ENCODE measurements at places on chromosomes 4 and X. TPM values are rescaled to one million over a fixed set of nuclear protein-coding genes. Genes with fewer than 3 reads are reported as not detected.

DNA sequence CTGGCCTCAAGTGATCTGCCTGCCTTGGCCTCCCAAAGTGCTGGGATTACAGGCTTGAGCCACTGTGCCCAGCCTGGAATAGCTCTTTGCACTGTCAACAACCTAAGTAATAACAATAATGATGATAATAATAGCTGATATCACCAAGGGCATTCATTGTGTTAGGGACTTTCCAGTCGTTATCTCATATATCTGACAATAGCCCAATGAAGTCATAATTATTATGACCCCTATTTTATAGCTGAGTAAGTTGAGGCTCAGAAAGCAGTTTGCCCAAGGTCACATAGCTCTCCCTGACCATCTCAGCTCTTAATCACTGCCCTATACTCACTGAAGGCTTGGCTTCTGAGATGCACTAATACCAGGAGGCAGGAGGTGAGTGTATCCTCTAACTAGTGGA lies 18.7 kb upstream of the MAP7D3 start:
- DNase-seq, result no peak
- H3K4me3 ChIP-seq, result no peak overlapping the region
- H3K4me1 ChIP-seq, result no peaks in the 10 kb centered on the region
- no peak overlapping the region for H3K27ac ChIP-seq
- H3K36me3 ChIP-seq, result no peaks in the 10 kb centered on the region

- no peak overlapping the region for H3K4me3 ChIP-seq
- no peak overlapping the region for H3K27ac ChIP-seq
- H3K4me1 ChIP-seq, result no peaks in the 10 kb centered on the region
Observed at GRCh38 chrX:125681507-125681906, 361.8 kb downstream of the TEX13C start.

GRCh38 chr4:16677001-16677944 lies 221.2 kb downstream of the LDB2 start:
- H3K36me3 ChIP-seq, result no peaks in the 10 kb centered on the region
- H3K27me3 ChIP-seq, result no peaks in the 10 kb centered on the region
- no peaks in the 10 kb centered on the region for H3K4me1 ChIP-seq
- H3K4me3 ChIP-seq, result no peak overlapping the region
- peak; percentile 40 for DNase-seq

DNA sequence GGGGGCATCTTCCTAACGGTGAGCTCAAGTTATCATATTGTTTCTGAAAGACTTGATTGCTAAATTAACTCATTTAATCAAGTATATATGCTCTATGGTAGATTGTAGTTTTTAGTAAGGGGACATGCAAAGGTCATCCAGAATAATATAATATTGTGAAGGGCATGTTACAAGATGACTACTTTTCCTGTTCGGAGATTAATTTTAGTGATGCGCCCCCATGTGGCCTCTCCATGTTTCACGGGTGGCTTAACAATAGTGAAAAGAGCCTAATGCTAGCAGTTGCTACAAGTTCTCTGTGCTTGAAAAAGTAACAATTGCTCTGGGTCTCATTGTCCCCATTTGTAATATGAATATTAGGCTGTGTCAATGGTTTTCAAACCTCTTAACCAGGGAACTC lies 12.2 kb downstream of the SMPX start:
- no peak for DNase-seq
- no peaks in the 10 kb centered on the region for H3K27me3 ChIP-seq
- no peaks in the 10 kb centered on the region for H3K36me3 ChIP-seq
- no peaks in the 10 kb centered on the region for H3K4me1 ChIP-seq
- no peak overlapping the region for H3K4me3 ChIP-seq
- H3K27ac ChIP-seq, result no peak overlapping the region

DNA sequence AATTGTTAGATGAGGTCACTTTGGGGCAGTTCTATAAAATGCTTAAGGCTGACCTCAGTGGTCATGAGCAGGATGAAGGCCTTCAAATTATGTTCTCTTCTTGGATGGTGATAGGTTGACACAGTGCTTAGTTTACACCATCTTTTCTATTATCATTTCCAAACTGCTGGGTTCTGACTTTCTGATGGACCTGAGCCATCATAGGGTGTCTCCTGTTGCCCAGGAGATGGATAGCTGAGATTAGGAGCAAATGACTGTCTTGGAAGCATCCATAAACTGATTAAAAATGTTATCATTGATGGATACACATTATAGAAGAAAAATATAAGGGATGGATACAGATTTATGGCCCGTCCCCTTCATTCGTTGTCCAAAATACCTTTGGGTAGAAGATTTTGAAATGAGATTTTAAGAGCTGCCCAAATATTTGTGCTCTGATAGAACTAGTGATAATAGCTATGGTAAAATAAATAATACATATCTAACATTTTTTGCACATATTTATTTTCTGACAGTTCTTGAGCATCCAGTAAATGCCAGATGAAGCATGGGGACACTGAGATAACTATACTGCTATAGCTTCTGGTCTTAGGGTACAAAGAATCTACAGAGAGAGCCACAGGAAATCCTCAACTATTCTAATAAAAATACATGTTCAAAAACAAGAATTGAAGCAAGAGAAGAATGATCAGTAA lies 839.4 kb upstream of the LCORL start:
- no peak for DNase-seq
- H3K4me1 ChIP-seq, result no peaks in the 10 kb centered on the region
- no peak overlapping the region for H3K4me3 ChIP-seq
- no peaks in the 10 kb centered on the region for H3K27me3 ChIP-seq
- no peak overlapping the region for H3K27ac ChIP-seq

DNA sequence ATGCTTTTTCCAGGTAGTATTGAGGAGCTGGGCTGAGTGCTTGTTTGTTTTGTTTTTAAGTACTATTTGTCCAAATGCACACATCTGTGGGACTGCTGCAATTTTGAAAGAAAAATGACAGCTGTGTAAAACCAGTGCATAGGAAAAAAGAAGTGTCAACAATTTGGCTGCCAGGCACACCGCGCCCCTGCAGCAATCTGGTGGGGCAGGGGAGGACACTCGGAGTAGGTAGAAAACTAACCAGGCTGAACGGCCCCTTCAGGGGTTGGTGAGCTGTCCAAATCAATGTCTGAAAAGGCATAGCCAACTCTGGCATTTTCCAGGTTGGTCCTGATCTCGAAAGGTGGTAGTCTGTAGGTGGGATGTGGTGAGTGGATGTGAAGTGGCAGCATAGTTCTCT lies 1.1 kb downstream of the LDOC1 start:
- no peaks in the 10 kb centered on the region for H3K36me3 ChIP-seq
- no peak overlapping the region for H3K27ac ChIP-seq
- H3K4me1 ChIP-seq, result no peaks in the 10 kb centered on the region
- DNase-seq, result no peak
- H3K4me3 ChIP-seq, result peak overlapping the region; percentile 71

DNA sequence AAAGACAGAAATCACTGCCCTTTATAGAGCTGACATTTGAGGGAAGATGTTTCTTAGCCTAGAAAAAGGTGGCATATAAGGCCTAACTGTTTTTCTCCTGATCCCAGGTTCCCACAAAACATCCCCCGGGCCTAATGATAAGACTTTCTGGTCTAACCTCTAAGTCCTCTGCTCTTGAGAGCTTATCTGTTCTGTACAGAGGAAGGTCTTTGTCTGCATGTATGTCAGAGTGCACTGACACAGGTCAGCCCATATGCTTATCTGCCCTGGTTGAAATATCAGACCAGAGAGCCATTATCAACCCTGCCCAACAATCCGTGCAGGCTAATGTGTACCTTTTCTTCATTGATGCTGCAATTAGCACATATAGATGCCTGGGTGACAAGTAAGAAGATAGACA lies 76.2 kb downstream of the ARHGEF9 start:
- H3K36me3 ChIP-seq, result no peaks in the 10 kb centered on the region
- no peak overlapping the region for H3K4me3 ChIP-seq
- no peaks in the 10 kb centered on the region for H3K4me1 ChIP-seq
- no peaks in the 10 kb centered on the region for H3K27me3 ChIP-seq
- DNase-seq, result no peak

DNA sequence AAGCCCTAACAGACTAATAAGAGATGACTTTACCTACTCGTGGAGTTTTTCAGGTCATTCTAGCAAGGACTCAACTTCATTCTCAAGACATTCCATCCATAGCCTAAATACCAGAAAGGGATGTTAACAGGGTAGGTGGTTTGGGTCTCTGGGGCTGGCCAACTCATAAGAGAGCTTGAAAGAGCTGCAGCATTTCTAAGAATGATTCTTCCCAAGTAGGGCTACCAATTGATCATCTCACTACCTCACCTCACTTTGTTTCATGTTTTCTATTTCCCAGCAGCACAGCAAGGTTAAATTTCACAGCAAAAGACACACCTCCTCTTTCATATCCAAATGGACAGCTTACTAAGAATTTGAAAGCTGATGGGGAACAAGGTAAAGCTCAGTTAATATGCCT lies 614.8 kb upstream of the DIPK2B start:
- no peak overlapping the region for H3K4me3 ChIP-seq
- H3K27ac ChIP-seq, result no peak overlapping the region
- no peaks in the 10 kb centered on the region for H3K27me3 ChIP-seq
- DNase-seq, result peak; percentile 50

DNA sequence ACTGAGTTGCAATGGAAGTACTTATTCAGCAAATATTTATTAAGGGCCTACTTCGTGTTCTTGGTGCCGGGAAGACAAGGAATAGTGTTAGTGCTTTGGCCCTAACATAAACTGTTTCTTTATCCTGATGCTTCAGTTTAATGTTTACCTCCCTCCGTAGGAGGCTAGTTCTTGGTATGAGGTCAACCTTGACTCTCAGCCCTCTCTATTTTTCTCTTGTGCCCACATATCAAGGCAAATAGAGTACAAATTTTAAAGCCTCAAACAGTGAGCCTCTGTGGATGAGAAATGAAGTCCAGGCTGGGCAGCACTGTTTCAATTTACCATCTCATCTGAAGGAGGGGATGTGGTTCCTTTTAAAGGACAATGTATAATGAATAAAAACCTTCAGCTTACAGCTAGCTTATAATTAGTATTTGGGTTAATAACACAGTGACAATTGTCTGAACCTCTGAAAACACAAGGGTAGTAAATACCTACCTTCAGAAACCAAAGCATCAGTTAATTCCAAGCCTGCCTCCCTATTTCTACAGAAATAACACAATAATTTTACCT lies 68.5 kb downstream of the SH3RF1 start:
- H3K36me3 ChIP-seq, result no peaks in the 10 kb centered on the region
- H3K27ac ChIP-seq, result peak overlapping the region; percentile 68
- H3K27me3 ChIP-seq, result no peaks in the 10 kb centered on the region
- H3K4me3 ChIP-seq, result no peak overlapping the region
- DNase-seq, result no peak

DNA sequence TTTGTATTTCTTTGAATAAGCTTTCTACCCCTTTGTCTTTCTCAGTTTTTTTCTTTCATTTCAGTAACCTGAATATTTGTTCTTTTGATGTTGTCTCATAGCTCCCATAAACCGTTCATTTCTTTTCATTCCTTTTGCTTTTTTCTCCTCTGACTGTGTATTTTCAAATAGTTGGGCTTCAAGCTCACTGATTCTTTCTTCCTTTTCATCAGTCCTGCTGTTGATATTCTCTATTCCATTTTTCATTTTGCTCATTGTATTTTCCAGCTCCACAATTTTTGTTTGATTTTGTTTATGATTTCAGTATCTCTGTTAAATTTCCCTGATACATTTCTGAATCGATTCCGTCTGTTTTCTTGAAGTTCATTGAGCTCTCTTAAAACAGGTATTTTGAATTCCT lies 129.6 kb upstream of the NUDT6 start:
- H3K36me3 ChIP-seq, result no peaks in the 10 kb centered on the region
- H3K4me3 ChIP-seq, result no peak overlapping the region
- H3K4me1 ChIP-seq, result no peaks in the 10 kb centered on the region
- DNase-seq, result no peak
- H3K27me3 ChIP-seq, result no peaks in the 10 kb centered on the region

DNA sequence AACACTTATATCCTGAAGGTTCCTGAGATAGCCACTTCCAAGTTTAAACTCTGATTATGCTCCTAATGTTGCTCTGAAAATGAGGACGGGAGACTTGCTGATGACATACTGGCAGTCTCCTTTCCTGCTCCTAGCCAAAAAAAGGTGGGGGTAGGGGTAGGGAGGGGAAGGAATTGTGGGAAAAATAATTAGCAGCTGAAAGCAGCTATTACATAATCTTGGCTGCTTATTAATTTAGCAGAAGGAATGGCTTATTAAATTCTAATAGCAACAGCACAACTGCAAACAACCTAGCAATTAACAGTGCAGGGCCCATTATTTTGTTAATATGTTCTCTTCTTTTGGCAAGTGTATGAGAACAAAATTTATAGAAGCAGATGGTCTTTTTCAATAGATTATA lies 2.0 kb upstream of the AP1S2 start:
- H3K36me3 ChIP-seq, result no peaks in the 10 kb centered on the region
- no peak overlapping the region for H3K4me3 ChIP-seq
- no peaks in the 10 kb centered on the region for H3K4me1 ChIP-seq
- H3K27ac ChIP-seq, result no peak overlapping the region
- H3K27me3 ChIP-seq, result peaks cover 4% of the 10 kb centered on the region

GRCh38 chr4:14399848-14400247 lies 602.4 kb upstream of the CPEB2 start:
- H3K4me1 ChIP-seq, result no peaks in the 10 kb centered on the region
- H3K36me3 ChIP-seq, result no peaks in the 10 kb centered on the region
- no peak overlapping the region for H3K27ac ChIP-seq
- no peaks in the 10 kb centered on the region for H3K27me3 ChIP-seq

- H3K4me1 ChIP-seq, result no peaks in the 10 kb centered on the region
- H3K27me3 ChIP-seq, result no peaks in the 10 kb centered on the region
- H3K36me3 ChIP-seq, result no peaks in the 10 kb centered on the region
- H3K4me3 ChIP-seq, result peak overlapping the region; percentile 52
- peak overlapping the region; percentile 96 for H3K27ac ChIP-seq
Observed at GRCh38 chrX:43655151-43656004, 721 bp upstream of the MAOA start.

- H3K36me3 ChIP-seq, result no peaks in the 10 kb centered on the region
- no peak overlapping the region for H3K4me3 ChIP-seq
- DNase-seq, result peak; percentile 64
- no peaks in the 10 kb centered on the region for H3K4me1 ChIP-seq
Observed at GRCh38 chr4:102299354-102300107, 45.8 kb downstream of the SLC39A8 start.

GRCh38 chrX:99353412-99353811 lies 1056.7 kb downstream of the PCDH19 start:
- DNase-seq, result no peak
- H3K4me3 ChIP-seq, result no peak overlapping the region
- no peaks in the 10 kb centered on the region for H3K36me3 ChIP-seq

DNA sequence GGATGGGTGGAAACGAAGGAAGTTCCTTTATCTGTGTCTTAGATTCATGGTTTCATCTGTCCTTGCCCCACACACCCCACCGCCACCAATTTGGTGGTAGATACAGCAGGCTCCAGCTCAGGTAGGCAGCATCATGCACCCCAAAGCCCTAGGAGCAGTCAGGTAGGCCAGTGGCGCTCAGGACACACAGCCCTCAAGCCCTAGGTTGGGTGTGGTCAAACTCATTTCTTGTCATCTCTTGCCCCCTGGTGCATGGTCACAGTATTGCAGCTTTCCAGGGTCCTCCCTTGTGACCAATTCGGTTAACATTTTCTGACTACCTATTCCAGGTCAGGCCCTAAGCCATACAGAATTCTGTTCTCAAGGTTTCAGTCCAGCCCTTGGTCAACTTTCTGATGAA lies 14.5 kb upstream of the PRRG3 start:
- H3K27me3 ChIP-seq, result no peaks in the 10 kb centered on the region
- no peaks in the 10 kb centered on the region for H3K36me3 ChIP-seq
- H3K4me1 ChIP-seq, result no peaks in the 10 kb centered on the region
- no peak overlapping the region for H3K4me3 ChIP-seq
- no peak overlapping the region for H3K27ac ChIP-seq

Gene RAB28
- 14.6 TPM for polyA plus RNA-seq

Gene SMC1A
- 23.5 TPM for polyA plus RNA-seq

Gene ADGRL3
- 0.03 TPM for polyA plus RNA-seq

Gene MAGEB3
- not detected for polyA plus RNA-seq

Gene ATP8A1
- polyA plus RNA-seq, result 0.36 TPM

Gene SLIT2
- polyA plus RNA-seq, result 25.8 TPM

Gene P2RY10
- polyA plus RNA-seq, result not detected

Gene HOPX
- polyA plus RNA-seq, result 2.4 TPM

Gene L1CAM
- 1.2 TPM for polyA plus RNA-seq

Gene MND1
- 7.8 TPM for polyA plus RNA-seq
